Activated T-helper 9 cell treated with anti-CD3 and anti-CD28 coated beads, Interleukin-2, amount 50 U/mL, for 16 hours (primary cell): ENCODE measurements at places on chromosomes 3 and 15.

GRCh38 chr3:194306109-194306686 is 44.9 kb downstream of the CPN2 start:
- DNase-seq = no peak

- no peak for DNase-seq
These were observed 26.3 kb upstream of the PLCH1 start for GRCh38 chr3:155771126-155771525.

DNA sequence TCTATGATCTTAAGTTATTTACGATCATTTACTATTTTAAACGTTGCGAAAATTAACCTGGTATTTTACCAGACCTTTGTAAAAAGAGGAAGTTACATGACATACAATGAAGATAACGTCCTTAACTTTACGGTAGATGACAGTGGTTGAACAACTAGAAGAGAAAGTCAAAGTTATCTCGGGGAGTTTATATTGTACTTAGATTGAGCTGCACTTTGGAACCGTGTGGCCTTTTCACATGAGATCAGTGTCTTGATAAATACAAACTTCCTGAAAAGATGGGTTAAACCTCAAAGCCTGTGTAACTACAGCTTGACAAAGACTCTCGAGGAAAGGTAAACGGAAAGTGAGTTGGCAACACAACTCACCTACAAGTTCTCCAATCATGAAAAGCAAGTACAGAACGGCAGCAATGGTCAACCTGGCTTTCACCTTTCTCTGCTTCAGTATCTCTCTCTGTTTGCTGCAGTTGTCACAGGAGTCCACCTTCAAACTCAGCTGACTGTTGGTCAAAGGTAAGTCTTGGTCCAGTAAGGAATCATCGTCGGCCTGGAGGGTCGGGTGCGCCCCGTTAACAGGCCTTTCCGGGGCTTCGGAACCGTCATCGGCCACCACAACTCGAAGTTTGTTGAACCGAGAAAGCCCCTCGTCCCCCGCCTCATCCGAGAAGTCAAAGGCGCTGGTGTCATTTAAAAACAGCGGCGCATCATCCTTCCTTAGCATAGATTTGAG is 793 bp downstream of the SLC30A4 start:
- DNase-seq = no peak

- no peak for DNase-seq
These were observed 97.1 kb upstream of the OSBPL11 start for GRCh38 chr3:125692361-125692760.

- DNase-seq = no peak
These were observed 105.4 kb upstream of the TNIK start for GRCh38 chr3:171565481-171566058.

GRCh38 chr3:134628884-134629283 is 21.9 kb downstream of the KY start:
- no peak for DNase-seq
